Hepatocyte (in vitro differentiated cells): ENCODE measurements at places on chromosomes 7 and 10.

- H3K27ac ChIP-seq: no peak overlapping the region
- H3K27me3 ChIP-seq: no peaks in the 10 kb centered on the region
- H3K36me3 ChIP-seq: no peaks in the 10 kb centered on the region
- no peak overlapping the region for H3K4me3 ChIP-seq
- no peaks in the 10 kb centered on the region for H3K4me1 ChIP-seq
Measured at GRCh38 chr10:71873582-71874211, 22.6 kb upstream of the PSAP start.

DNA sequence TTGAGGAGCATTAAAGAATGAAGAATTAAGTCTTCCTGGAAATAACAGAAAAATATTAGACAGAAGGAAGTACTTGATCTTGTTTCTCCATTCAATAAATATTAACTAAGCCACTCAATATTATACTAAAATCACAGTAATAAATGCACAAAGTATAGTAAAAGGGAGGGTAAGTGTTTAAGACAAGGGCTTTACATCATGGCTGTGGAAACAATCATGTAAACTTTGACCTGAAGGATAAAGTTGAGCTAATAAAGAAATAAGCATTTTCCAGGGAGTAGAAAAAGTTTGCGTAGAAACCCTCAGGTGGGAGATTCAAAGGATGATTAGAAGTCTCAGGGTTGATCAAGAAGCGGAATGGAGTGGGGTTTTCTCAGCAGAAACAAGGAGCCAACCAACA lies 78.2 kb downstream of the SEMA3C start:
- H3K27ac ChIP-seq: peak overlapping the region; percentile 27
- no peaks in the 10 kb centered on the region for H3K27me3 ChIP-seq
- no peaks in the 10 kb centered on the region for H3K36me3 ChIP-seq
- peaks cover 35% of the 10 kb centered on the region for H3K4me1 ChIP-seq

- no peak overlapping the region for H3K27ac ChIP-seq
- peaks cover 5% of the 10 kb centered on the region for H3K4me1 ChIP-seq
- H3K27me3 ChIP-seq: no peaks in the 10 kb centered on the region
- no peak for DNase-seq
- no peaks in the 10 kb centered on the region for H3K36me3 ChIP-seq
Measured at GRCh38 chr7:80443325-80443724, 68.5 kb downstream of the GNAT3 start.

- peak; percentile 84 for DNase-seq
- no peak overlapping the region for H3K27ac ChIP-seq
- no peak overlapping the region for H3K4me3 ChIP-seq
- no peaks in the 10 kb centered on the region for H3K36me3 ChIP-seq
- H3K27me3 ChIP-seq: no peaks in the 10 kb centered on the region
Measured at GRCh38 chr10:34655286-34656170, 159.6 kb downstream of the PARD3 start.

GRCh38 chr7:17598846-17599245 lies 300.4 kb downstream of the AHR start:
- peaks cover 3% of the 10 kb centered on the region for H3K4me1 ChIP-seq
- H3K27ac ChIP-seq: no peak overlapping the region
- DNase-seq: no peak
- no peaks in the 10 kb centered on the region for H3K36me3 ChIP-seq
- H3K27me3 ChIP-seq: no peaks in the 10 kb centered on the region
- H3K4me3 ChIP-seq: no peak overlapping the region

DNA sequence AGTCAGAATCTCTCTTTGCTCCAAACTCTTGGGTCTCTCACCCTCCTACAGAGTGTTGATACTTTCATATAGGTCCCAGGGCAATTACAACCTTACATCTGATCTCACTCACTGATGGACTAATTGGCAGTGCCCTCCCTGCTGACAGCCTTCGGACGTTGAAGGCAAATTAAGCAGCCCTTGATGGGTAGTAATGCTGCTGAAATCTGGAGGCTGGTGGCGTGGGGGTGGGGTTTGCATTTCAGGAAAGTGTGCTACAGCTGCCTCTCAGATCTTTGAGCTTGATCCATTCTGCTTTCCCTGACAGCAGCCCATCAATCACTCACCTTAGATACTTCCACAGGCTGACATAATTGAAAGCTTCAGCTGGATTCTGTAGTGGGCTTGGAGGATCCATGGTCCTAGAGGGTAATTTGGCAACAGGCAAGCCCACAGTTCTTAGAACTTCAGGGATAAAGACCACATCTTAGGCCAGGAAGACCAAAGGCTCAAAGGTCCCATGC lies 349.1 kb upstream of the PODXL start:
- H3K27me3 ChIP-seq: peaks cover 38% of the 10 kb centered on the region
- H3K27ac ChIP-seq: no peak overlapping the region
- H3K4me1 ChIP-seq: no peaks in the 10 kb centered on the region
- no peaks in the 10 kb centered on the region for H3K36me3 ChIP-seq

DNA sequence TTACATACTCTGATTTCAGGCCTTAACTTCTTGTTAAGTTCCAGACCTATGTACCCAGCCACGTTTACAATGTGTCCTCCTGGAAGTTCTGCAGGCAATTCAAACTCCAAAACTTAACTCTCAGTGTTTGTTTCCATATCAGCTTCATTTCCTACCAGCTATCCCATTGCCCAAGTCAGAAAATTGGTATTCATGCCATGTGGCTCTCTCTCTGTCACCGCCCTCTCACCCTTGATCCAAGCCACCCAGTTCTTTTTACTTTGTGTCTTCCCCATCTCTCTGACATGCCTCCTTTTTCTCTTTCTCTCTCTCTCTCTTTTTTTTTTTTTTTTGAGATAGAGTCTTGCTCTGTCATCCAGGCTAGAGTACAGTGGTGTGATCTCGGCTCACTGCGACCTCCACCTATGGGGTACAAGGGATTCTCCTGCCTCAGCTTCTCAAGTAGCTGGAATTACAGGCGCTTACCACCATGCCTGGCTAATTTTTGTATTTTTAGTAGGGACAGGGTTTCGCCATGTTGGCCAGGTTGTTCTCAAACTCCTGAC lies 33.9 kb downstream of the ARL4A start:
- no peaks in the 10 kb centered on the region for H3K36me3 ChIP-seq
- H3K27me3 ChIP-seq: no peaks in the 10 kb centered on the region
- H3K4me1 ChIP-seq: peaks cover 7% of the 10 kb centered on the region
- H3K4me3 ChIP-seq: no peak overlapping the region

DNA sequence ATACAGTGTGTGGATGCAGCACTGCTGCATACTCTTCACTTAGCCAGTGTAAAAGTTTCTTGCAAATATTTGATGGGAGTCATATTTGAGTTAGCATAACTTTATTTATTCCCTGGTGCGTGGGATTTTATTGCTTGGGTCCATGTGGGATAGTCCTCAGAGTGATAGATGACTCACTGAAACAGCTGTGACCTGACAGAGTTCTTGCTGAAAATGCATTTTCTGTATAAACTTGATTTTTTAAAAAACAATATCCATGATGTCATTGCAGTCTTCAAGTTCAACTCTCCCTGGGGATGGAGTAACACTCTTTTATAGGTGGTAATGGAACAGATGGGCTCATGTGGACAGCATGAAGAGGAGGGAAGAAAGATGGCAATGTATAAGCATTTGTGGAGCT lies 310.0 kb downstream of the PPP1R3A start:
- H3K4me3 ChIP-seq: no peak overlapping the region
- no peaks in the 10 kb centered on the region for H3K36me3 ChIP-seq
- H3K27ac ChIP-seq: no peak overlapping the region
- no peaks in the 10 kb centered on the region for H3K4me1 ChIP-seq

DNA sequence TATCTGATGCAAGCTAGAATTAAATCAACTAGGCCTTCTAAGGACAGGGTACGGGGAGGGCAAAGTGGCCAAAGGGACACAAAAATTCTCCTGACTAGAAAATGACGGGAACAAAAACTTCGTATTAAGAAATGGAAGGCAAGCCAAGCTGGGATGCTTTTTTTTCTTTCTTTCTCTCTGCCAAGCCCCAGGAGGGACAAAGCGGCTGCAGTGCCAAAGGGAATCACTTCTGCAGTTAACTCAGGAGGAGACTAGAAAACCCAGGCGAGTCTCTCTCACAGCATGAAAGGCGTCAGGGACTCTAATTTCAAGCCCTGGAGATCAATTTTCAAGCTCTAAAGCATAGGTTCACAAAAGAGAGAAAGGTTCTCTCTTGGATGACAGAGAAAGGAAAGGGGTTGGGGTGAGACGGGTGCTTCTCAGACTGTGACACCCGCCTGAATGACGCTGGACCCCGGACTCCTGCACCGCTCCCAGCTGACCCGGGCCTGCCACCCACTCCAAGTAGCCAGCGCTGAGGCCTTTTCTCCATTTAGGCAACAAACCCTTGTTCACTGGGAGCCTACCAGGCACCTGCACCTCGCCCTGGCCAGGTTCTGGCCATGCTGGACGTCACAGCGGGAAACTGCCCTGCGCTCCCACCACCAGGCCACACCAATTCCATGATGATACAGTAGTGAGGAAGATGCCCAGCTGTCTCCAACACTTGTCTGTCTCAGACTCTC lies 56.5 kb downstream of the KIAA1549 start:
- no peaks in the 10 kb centered on the region for H3K27me3 ChIP-seq
- no peaks in the 10 kb centered on the region for H3K36me3 ChIP-seq
- DNase-seq: no peak
- no peak overlapping the region for H3K4me3 ChIP-seq
- H3K4me1 ChIP-seq: no peaks in the 10 kb centered on the region

GRCh38 chr10:24900888-24901685 lies 51.3 kb downstream of the PRTFDC1 start:
- peaks cover 11% of the 10 kb centered on the region for H3K4me1 ChIP-seq
- peak overlapping the region; percentile 60 for H3K27ac ChIP-seq
- no peak overlapping the region for H3K4me3 ChIP-seq
- DNase-seq: no peak
- no peaks in the 10 kb centered on the region for H3K36me3 ChIP-seq
- H3K27me3 ChIP-seq: no peaks in the 10 kb centered on the region

DNA sequence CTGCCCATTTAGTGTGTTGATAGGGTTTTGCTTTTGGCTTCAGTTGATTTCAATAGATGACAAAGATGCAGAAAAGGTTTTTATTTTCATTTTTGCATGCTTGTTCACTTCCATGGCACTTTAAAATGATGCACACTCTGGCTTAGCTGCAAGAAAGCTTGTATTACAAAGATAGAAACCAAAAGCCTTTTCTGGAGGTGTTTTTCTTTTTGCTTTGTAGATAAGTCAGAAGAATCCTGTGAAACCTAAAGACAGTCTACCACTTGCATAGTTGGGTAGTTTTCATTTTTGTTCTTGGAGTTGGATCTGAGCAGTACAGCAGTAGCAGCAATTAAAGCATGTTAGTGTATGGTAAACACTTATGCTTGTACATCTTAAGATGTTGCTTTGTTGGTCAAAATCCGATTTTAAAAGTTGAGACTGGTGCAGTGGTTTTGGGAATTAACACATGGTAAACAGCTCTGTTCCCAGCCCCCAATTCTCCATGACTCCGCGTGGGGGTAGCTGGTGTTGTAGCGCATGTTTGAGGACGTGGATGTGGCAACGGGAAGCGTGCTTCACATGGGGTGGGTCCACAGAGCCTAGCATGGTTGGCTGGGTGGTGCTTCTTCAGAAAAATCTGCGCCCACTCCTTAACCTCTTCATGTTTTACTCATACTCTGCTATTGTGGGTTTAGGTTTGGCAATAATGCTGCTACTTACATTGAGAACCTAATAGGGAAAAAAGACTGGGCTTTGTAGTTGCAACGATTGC lies 19.8 kb downstream of the CCNY start:
- peaks cover 26% of the 10 kb centered on the region for H3K4me1 ChIP-seq
- no peaks in the 10 kb centered on the region for H3K27me3 ChIP-seq
- no peaks in the 10 kb centered on the region for H3K36me3 ChIP-seq
- H3K27ac ChIP-seq: no peak overlapping the region
- no peak overlapping the region for H3K4me3 ChIP-seq

DNA sequence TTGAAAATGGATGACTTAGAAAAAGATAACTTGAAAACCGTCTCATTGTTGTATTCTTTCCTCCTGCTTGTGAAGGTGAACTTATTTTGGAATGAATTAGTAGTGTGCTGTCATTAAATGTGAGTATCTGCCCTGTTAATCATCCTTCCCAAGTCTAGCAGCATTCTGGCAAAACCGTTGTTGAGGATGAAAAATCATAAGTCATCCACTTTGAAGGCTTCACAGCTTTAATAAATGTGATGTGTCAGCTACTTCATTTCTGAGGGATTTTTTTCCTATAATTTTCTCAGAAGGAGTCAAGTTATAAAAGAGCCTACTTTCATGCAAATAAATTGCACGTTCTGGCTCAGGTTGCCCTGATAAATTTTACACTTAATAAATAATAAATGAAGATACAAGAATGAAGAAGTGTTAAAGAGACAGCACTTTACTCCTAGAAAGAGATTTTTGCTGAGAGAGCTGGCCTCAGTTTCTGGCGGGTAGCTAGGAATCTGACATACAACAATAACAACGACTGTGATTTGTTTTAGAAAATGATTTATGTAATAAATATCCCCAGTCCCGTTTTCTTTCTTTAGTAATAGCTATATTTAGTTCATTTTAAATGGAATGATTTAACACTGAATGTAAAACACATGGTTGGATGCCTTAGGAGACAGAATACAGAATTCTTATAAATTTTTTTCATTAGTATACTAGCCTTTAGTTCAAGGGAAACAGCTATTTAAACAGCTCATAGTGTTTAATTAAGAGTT lies 516.5 kb upstream of the KLF6 start:
- no peaks in the 10 kb centered on the region for H3K4me1 ChIP-seq
- no peaks in the 10 kb centered on the region for H3K27me3 ChIP-seq
- no peaks in the 10 kb centered on the region for H3K36me3 ChIP-seq
- DNase-seq: no peak
- H3K4me3 ChIP-seq: no peak overlapping the region

- H3K36me3 ChIP-seq: no peaks in the 10 kb centered on the region
- H3K4me1 ChIP-seq: no peaks in the 10 kb centered on the region
- no peak overlapping the region for H3K4me3 ChIP-seq
- DNase-seq: no peak
Measured at GRCh38 chr7:111499027-111499426, 63.3 kb downstream of the IMMP2L start.

DNA sequence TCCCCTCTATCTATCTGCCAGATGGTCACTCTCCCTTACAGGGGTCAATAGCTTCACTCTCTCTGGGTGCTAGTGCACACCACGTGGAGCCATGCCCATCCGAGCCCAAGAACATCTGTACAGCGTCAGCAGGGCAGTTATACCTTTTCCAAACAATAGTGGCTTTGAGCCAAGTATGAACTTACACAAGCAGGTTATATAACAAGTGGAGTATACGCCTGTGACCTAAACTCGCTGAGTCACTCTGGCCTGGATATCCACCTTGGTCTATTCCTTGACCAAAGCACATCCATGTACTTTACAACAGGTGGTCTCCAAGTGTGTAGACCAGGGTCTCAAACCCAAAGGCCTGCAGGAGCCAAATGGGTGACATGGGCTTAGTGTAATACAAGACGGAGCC lies 20.3 kb downstream of the PLAC9 start:
- peaks cover 6% of the 10 kb centered on the region for H3K4me1 ChIP-seq
- H3K4me3 ChIP-seq: no peak overlapping the region
- H3K27me3 ChIP-seq: no peaks in the 10 kb centered on the region
- no peak overlapping the region for H3K27ac ChIP-seq
- DNase-seq: no peak
- no peaks in the 10 kb centered on the region for H3K36me3 ChIP-seq
